ENCODE measurements at places on chromosomes 1 and 21.

DNA sequence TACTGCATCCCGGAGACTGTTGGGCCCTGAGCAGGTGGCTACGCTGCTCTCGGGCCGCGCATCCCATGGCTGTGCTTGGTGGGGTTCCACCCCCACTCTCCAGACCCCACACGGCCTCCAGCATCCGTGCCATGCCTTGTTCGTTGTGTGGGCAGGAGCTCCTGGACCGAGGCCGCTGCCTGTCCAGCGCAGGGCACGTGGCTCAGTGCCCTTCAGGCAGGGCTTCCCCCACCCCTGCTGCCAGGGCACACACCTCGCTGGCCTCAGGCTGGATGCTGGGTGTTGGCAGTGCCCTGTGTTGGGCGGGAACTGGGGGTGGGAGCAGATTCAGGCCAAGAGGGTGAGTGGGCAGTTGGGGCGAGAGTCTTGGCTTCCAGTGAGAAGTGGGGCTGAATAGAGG, 9.9 kb downstream of the PRKCZ start:
- no peak for DNase-seq

- no peak for DNase-seq
Observed at GRCh38 chr1:89945852-89946476, 48.9 kb upstream of the ZNF326 start.

DNA sequence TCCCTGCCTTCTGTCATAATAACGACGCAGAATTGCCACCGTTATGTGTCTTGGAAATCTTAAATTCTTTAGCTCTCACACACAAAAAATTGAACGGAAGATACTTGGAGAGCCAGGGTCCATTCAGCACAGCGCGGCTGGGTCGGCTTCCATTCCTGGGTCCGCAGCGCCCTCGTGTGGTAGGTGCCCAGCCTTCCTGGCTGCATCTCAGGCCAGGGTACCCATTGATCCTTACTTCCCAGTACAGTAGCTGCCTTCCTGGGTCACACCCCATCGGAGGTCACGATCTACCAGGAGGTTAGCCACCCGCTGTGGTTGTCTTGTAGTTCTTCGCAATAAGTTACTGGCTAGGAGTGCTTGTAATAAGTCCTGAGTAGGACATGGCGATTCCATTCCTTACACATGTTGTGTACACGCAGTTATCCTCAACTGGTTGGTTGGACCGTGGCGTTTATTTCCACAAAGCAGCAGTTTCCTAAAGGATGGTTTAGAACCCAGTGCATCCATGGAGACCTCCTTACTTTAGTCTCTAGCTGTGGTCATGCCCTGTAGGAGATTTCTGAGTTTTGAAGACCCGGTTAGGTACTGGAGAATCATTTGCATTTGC, 9.9 kb upstream of the MTARC1 start:
- DNase-seq = peak; percentile 68

DNA sequence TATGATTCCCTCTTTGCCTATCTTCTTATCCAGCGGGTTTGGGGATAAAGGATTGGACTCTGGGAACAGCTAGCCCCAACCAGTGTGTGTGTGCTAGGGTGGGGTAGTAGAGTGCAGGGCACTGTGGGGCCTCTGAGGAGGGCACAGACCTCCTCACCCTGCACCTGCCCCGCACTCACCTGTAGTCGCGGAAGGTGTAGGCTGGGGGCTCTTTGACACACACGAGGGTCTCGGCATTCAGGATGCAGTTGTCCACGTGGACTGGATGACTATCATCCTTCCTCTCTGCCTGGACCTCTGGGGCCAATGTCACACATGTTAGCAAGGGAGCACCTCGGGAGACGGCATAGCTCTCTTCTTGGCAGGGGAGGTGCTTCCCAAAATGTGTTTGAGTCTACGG, 8.0 kb upstream of the CLDN19 start:
- DNase-seq = no peak

GRCh38 chr1:182149411-182149965, 88.0 kb upstream of the ZNF648 start:
- DNase-seq = no peak

- DNase-seq = no peak
Observed at GRCh38 chr1:111198836-111199235, 1.6 kb downstream of the DENND2D start.

DNA sequence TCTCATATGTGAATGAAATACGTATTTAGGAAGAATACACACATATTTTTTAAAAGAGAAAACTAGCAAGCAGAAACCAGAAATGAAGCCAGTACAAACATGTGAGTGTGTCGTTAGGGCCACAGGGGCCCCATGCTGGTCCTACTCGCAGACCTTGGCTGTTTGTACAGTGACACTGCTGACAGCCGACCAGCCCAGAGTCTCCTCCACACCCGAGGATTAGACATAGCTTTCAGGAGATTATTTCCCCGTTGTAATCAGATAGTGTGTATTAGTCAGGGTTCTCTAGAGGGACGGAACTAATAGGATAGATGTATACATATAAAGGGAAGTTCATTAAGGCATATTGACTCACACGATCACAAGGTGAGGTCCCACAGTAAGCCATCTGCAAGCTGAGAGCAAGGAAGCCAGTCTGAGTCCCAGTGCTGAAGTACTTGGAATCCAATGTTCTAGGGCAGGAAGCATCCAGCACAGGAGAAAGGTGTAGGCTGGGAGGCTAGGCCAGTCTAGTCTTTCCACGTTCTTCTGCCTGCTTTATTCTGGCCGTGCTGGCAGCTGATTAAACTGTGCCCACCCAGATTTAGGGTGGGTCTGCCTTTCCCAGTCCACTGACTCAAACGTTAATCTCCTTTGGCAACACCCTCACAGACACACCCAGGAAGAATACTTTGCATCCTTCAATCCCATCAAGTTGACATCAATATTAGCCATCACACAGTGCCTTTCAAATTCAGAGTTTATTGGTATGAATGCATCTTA, 51.2 kb downstream of the DIP2A start:
- no peak for DNase-seq

GRCh38 chr1:183025782-183026774, 2.9 kb downstream of the LAMC1 start:
- DNase-seq = no peak

GRCh38 chr1:234769986-234770795, 160.2 kb upstream of the IRF2BP2 start:
- DNase-seq = no peak

DNA sequence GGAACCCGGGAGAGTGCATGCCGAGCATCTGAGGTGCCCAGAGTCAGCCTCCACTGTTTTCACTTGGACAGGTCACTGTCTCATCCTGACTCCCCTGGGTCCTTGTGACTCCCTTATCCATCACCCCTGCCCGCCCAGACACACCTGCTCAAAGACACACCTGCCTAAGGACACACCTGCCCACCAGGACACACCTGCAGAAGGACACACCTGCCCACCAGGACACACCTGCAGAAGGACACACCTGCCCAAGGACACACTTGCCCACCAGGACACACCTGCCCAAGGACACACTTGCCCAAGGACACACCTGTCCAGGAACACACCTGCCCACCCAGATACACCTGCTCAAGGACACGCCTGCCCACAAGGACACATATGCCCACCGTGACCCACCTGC, 70.8 kb upstream of the ARHGEF16 start:
- DNase-seq = no peak

GRCh38 chr1:170732252-170732588, 68.3 kb downstream of the PRRX1 start:
- DNase-seq = no peak

GRCh38 chr1:95832370-95832769, 598.4 kb downstream of the RWDD3 start:
- DNase-seq = no peak

DNA sequence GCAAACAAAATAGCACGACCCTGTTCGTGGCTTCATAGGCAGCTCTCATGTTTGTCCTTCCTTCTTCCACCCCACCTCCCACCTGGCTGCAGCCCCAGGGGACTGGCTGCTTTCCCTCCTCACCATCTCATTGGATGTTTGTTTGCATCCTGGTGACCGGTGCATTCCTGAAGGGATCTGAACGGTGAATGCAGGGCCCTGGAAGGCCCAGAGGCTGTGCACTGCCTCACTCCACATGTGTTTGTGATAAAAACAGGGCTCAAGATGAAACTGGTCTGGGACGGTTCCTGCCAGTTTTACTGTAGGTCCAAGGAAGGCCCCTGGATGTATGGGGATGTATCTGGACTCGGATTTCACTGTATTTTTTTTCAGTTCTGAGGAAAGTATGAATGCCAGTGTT, 42.8 kb downstream of the CNN3 start:
- no peak for DNase-seq

DNA sequence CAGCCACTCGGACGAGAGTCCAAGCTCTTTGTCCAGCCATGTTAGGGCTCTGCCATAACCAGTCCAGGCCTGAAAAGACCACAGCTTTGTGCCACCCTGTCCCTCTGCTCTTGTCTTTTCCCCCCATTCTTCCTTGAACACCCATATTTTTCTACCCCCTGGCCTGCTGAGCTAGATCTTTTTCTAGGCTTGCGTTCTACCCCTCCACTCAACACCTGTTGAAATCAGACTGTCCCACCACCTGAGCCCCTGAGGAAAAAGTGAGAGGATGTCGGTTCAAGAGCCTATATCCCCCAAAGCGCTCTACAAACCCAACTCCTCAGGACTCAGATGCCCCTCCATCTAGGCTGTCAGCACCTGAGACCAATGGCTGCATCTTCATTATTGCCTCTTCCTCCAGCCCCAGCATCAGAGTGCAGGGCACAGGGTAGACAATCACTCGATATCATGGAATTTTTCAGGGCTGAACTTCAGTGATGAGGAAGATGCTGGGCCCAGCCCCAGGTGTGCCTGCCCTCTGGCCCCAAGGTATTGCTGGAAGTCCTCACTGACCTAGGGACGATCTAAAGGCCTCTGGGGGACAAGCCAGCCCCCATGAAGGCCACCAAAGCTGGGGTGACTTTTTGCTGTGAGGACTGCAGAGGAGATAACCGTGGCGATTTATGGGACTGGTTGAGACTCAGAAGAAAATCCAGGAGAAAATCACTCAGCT, 75.3 kb downstream of the CD247 start:
- DNase-seq = no peak

GRCh38 chr1:195866781-195867222, 741.4 kb downstream of the KCNT2 start:
- no peak for DNase-seq

DNA sequence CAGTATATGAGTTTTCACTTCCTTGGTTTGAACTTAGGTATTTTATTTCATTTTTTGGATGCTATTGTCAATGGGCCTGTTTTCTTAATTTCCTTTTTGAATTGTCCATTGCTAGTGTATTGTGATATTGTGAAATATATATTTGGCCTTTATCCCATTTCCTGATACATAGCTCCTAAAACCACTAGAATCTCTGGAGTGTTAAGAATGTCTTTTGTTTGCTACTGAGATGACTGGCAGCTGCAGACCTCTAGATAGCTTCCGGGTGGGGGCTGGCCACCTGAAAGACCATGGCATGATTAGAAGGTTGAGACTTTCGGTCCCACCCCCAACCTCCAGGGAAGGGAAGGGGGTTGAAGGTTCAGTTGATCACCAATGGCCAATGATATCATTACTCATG, 245.4 kb downstream of the KCNJ6 start:
- no peak for DNase-seq

DNA sequence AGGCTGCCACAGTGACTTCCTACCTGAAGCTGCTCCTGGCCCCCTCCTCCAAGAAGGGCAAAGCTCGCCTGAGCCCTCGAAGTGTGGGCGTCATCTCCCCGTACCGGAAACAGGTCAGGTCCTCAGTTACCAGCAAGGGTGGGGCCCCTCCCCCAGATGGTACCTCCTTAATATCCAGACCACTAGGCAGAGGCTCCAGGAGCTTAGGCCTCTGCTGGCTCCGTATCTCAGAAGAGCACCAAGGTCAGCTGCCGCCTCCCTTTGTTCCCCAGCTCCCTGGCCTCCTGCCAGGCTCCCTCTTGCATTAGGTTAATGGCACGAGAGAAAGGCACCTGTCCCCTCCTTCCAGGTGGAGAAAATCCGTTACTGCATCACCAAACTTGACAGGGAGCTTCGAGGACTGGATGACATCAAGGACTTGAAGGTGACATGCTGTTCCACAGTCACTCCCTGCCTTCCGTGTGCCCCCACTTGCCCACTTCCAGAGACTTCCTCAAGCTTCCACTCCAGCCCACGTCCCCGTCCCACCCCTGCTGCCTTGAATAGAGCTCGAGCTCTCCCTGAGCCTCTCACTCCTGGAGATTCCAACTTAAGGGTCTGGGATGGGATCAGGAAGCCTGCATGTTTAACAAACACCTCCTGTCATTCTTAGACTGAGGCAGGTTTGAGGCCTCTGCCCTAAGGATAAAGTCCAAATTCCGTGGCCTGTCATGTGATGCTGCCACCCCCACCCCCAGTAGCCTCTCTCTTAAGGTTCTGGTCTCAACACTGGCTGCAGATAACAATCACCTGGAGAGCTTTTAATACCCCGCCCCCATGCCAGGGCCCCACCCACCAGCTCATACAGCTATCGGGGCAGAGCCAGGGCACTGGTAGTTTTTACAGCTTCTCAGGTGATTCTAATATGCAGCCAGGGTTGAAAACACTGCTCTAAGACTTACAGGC, 8.3 kb downstream of the RHOC start:
- DNase-seq = no peak

DNA sequence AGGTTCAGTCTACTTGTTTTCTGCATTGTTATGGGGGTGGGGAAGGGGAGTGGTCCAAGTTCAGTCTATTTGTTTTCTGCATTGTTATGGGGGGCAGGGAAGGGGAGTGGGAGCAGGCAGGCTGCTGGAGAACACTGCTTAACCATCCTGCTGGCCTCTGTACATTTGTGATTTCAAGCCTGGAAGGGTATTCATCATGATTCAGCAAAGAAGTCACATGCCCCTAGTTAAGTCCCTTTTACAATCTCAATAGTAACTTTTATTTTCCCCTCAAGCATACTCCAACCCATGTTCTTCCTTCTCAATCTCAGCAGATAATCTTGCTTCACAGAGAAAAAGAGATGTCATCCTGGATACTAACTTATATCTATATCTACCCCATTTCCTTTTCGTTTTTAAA, 7.9 kb downstream of the LYST start:
- no peak for DNase-seq

GRCh38 chr1:15260418-15261154, 13.6 kb downstream of the FHAD1 start:
- DNase-seq = no peak

- DNase-seq = no peak
Observed at GRCh38 chr1:22259551-22260282, 116.8 kb upstream of the WNT4 start.

- no peak for DNase-seq
Observed at GRCh38 chr1:94992863-94993563, 66.1 kb upstream of the CNN3 start.

DNA sequence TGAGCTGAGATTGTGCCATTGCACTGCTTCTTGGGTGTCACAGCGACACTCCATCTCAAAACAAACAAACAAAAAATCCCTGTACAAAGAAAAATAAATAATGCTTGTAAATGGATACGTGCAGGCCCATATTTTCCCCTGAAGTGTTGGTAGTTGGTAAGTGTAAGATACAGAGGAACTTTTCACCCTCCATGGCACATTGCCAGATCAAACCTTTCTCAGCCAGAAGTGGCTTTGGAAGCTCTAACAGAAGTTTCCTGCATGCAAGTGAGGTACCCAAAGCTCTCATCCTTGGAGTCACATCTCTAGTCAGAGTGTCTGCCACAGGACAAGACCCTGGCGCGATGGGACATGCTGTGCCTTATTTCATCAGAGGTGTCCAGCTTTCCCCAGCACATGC, 7.3 kb downstream of the NDUFV3 start:
- no peak for DNase-seq
